Activated CD4-positive, alpha-beta T cell treated with anti-CD3 and anti-CD28 coated beads, Interleukin-2, amount 50 U/mL, for 4 hours (primary cell): ENCODE measurements at places on chromosomes 13 and 19.

- DNase-seq, result no peak
Observed at GRCh38 chr13:110246530-110246929, 60.4 kb downstream of the COL4A1 start.

GRCh38 chr13:64688893-64689677, 2541.1 kb downstream of the PCDH9 start:
- DNase-seq, result no peak

GRCh38 chr13:109481040-109481439, 305.3 kb downstream of the IRS2 start:
- DNase-seq, result no peak

- DNase-seq, result no peak
Observed at GRCh38 chr13:50518781-50519201, 324.7 kb downstream of the DLEU7 start.

DNA sequence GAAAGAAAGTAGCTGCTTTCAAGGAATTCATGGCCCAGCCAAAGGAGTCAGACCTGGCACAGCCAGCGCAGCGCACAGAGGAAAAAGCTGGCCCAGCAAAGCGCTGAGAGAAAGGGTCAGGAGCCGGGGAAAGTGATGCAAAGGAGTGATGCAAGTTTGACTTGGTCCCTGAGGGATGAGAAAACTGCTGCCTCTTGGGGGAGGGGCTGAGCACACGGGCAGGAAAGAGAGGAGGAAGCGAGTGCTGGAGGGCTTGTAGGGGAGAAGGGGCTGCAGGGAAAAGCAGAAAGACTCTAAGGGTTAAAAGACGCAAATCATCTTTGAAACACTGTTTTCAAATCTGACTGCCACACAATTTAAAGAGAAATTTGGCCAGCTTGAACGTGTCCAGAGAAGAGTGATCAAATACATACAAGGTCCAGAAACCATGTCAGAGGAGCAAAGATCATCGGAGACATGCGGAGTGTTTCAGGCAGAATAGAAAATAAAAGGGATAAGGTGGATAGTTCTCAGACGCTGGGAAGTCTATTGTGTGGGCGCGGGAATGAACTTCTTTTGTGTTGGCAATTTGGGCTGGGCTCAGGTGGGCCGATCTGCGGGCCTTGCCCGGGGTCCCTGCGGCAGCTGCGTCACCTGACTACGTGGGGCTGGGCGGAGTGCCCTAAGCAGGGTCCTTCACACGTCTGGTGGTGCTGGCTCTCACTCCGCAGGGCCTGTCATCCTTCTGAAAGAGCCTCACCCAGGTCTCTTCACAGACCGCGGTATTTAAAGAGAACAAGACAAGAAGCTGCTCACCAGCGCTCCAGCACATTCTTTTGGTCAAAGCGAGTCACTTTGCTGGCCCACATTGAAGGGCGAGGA, 18.1 kb downstream of the N4BP2L1 start:
- no peak for DNase-seq

- DNase-seq, result peak; percentile 71
Observed at GRCh38 chr19:40806423-40807146, 7.6 kb downstream of the EGLN2 start.

DNA sequence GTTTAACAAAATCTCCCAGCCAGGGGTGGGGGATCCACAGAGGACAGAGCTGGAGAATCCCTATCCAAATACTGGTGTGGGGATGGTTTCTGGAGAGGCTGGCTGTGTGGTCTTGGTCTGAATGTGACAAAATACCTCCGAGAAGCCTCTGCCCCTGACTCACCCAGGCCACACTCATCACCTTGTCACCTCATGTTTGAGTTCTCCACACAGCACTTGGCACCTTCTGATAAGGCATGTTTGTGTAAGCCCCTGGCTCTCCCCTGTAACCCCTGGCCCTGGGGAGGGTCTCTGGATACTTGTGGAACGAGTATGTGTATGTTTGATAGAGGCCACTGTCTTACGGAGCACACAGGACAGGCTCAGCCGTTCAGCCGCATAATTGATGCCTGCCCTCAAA, 14.7 kb downstream of the TECR start:
- no peak for DNase-seq

- no peak for DNase-seq
Observed at GRCh38 chr19:58560007-58560887, 1.8 kb upstream of the UBE2M start.

DNA sequence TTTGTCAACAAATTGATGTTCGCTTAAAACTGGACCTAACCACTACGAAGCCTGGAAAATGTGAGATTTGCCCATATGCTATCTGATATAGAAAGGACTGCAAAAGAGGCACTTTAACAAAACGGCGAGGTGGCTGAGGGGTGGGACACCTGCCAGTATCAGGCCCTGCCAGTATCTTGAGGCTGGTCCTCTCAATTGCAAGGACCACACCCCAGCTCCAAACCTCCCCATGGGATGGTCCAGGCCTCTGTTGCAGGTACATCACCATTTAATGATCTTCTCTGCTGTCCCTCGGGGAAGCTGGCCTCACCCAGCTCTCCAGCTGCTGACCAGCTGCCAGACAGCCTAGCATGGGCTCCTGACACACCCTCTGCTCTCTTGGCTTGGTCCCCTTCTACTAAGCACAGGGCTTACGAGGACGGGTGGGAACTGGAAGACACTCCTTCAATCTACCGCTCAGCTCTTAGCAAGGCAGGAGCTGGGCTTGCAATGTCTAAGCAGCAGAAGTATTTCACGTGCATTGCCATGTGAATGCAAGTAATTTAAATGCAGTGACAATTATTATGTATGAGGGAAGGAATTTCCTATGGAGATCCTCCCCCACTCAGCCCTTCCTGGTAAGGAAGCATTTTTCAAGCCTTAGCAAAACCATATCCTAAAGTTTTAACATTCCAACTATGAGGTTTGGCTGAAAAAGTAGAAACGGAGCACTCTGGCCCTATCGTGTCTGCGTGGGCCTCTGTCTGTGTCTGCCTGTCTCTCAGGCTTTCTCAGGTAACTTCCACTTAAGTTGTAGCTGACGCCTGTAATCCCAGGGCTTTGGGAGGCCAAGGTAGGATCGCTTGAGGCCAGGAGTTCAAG, 63.9 kb downstream of the LATS2 start:
- no peak for DNase-seq

DNA sequence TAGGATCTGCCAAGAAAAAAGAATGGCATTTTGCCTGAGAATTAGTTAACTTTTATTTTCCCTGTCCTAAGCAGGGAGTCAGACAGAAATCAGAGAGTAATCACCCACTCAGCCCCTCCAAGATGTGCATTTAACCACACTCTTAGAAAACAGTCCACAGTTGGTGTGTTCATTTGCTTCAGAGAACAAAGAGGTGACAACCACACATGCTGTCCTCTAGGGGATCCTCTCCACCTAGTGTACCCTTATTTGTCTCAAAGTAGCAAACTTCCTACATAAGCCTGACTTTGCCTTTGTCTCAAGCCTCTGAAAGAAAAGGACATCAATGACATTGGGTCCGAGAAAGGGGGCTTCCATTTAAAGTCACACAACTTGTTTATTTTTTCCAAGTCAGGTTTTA, 107.0 kb upstream of the RFC3 start:
- no peak for DNase-seq

DNA sequence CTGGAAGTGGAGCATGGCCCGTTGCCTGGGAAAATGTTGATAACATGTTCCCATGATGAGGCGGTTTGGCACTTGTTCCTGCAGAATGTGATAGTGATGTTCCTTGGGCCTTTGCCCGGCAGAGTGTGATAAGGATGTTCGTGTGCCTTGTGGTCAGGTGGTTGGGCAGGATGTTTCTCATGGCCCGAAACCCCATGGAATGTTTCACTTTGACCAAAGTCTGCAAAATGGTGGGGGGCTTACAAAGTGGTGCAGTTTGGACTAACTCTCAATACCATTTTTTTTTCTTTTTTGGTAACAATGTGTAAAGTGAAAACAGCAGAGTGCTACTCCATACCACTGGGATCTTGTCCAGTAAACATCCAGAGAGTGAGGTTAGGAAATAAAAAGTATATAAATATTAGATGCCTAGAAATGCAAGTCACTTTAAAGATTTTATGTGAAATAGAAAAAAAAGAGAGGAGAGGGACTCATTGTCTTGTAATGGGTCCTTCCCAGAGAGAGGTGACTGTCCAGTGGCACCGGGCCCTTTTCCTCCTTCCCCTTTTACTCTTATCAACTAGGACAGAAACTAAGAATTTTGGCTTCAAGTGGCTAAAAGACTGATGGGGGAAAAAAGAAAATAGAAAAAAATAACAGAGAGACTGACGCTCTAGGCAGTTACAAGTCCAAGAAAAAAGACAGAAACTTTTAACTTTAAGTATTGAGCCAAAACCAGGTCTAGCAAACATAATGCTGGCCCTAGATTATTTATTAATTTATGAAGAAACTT, 5.7 kb downstream of the FPR3 start:
- no peak for DNase-seq

DNA sequence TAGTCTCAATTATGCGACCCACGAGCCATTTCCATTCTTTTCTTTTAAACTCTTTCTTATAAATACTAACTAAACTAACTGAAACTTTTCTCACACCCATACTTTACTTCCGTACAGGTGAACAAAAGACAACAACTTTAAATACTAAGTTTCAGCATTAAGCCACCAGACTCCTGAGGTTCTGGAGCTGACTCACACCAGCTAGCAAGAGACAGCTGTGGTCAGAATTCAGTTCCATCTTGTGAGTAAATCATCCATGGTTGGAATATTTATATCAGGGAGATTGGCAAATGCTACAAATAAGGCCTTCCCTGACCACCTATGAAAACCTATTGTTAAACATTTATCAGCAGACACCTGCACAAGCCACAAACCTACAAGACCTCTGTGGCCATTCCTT, 897.0 kb downstream of the EFNB2 start:
- DNase-seq, result no peak

DNA sequence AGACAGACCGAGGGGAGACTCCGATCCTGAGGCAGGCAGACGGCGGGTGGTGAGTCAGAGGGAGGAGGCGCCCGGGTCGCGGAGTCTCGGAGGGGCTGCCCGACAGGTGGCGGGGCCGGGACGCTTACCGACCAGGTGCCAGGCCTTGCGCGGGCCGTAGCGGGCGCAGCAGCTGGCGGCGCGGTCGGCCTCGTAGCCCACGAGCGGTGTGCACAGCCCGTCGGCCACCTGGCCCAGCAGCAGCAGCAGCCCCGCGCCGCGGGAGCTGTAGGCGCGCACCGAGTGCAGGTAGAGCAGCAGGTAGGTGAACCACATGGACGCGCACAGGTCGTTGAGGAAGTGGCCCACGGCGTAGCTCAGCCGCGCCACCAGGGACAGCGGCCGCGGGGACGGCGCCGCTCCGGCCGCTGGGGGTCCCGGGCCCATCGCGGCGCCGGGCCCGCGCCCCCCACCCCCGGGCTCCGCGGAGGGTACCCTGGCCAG, 367 bp downstream of the MFSD12 start:
- DNase-seq, result peak; percentile 70

- no peak for DNase-seq
Observed at GRCh38 chr13:98026457-98026857, 73.0 kb downstream of the IPO5 start.

DNA sequence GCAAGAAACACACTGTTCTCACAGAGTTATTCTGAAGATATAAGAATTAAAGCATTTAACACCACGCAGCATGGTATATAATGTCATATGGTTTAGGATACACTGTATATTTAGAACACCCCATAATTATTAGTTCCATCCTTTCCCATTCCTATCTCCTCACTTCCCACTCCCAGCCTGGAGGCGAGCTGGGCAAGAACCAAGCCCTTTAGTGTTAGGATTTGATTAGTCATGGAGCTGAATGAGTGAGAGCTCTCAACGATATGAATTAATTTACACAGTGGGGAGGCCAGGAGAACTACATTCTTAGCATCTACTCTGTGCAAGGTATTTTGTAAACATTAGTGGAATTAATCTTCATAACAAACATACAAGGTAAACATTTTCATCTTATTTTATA, 934.3 kb downstream of the DIAPH3 start:
- DNase-seq, result no peak

DNA sequence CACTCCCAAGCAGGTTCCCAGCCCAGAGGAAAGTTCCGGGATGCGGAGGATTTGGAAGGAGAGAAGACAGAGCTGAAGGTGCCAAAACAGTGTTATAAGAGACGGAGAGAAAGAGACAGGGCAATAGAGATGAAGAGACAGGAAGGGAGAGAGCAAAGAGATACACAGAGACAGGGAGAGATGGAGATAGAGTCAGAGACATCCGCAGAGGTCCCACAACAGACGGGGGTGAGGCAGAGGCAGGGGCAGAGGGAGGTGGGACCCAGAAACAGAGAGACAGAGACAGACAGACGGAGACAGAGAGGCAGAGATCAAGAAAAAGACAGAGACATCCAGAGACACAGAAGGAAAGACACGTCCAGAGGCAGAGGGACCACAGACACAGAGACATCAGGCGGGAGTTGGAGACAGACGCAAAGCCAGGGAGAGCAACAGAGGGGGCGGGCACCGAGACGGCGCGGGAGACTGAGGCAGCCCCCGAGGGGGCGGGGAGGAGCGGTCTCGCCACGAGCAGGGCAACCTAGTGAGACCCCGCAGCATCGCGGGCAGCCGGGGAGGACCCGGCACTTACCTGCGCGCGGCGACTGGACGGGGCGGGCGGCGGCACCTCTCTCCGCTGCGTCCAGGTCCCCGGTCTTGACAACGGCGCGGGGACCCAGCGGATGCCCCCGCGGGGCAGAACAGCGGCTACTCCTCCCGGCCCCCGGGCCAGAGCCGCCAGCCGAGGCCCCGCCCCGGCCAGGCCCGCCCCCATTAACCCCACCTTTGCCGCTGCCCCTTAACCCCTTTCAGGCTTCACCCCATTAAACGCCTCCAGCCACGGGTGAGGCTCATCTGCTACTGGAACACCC, at the start of gene GPR4:
GPR4 (minus strand) TSS at position 689 of the 851 bp plus-strand sequence. CDS start 10,346 bp downstream, outside the sequence.
- no peak for DNase-seq

- DNase-seq, result no peak
Observed at GRCh38 chr13:59145381-59145780, 1018.3 kb downstream of the DIAPH3 start.

DNA sequence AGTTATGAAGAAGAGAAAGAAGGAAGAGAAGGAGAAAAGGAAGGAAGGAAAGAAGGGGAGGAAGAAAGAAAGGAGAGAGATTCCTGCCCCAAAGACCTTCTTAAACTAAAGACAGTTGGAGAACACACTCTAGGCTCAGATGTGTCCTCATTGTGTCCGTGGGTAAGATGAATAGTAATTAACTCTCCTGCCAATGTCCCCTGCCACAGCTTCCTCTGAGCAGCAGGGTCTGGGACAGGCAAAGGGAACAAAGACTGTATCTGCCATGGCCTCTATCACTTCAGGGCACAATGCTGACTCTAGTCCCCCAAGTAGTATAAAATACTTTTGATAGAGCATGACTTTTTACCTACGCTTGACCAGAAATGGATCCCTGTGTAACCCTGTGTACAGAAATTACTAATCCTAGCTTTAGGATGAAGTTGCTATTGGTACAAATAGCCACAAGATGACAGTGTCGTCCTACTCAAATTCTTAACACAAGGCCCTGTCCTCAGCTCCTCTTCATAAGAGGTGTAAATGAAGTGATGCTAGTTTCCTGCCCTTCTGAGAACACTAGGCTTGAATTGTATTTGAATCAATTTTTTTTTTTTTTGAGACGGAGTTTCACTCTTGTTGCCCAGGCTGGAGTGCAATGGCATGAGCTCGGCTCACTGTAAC, 186.2 kb upstream of the GPR12 start:
- DNase-seq, result no peak

- no peak for DNase-seq
Observed at GRCh38 chr19:45782820-45783785, 813 bp upstream of the DMPK start.
